ENCODE measurements at places on chromosomes 6 and 20.

- no peak for DNase-seq
These were observed 74.7 kb downstream of the CD83 start for GRCh38 chr6:14192216-14192788.

DNA sequence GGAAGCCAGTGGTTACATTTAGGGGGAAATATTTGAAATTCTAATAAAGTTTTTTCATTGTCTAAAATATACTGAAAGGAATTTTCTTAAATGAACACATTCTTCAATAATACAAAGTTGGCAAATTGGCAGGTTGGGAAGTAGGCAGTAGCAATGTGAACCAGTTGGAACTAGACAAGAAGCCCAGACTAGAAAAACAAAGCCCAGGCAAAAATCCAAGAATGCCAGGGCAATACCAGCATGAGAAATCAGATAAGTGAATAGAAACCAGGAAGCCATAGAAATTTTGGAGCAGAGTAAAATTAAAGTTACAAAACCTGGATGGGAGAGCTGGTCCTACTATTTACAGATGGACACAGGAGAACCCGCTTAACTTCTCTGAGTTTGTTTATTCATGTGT lies 52.2 kb downstream of the TPBG start:
- DNase-seq = no peak

DNA sequence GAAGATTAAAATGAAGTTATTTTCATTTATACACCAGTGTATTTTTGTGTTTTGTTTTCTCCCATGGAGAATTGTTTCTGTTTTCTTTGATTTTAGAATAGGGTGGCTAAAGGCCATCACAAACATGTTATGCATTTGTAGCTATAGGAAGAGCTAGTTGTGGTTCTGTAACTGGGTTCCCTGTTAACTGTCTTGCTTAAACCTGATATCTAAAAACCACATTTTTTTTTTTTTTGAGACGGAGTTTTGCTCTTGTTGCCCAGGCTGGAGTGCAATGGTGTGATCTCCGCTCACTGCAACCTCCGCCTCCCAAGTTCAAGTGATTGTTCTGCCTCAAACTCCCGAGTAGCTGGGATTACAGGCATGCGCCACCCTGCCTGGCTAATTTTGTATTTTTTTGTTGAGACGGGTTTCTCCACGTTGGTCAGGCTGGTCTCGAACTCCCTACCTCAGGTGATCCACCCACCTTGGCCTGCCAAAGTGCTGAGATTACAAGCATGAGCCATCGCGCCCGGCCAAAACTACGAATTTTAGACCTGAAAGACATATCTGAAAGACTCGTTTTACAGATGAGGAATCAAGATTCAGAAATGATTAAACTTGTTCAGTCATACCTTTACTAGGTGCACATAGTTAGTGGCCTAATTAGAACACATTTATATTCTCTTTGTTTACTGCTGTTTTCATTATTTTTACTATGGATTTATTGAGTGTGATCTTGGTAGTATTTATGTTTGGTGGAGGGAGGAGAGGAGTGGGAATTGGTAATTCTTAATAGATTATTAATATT lies 18.0 kb downstream of the SCAF8 start:
- no peak for DNase-seq

DNA sequence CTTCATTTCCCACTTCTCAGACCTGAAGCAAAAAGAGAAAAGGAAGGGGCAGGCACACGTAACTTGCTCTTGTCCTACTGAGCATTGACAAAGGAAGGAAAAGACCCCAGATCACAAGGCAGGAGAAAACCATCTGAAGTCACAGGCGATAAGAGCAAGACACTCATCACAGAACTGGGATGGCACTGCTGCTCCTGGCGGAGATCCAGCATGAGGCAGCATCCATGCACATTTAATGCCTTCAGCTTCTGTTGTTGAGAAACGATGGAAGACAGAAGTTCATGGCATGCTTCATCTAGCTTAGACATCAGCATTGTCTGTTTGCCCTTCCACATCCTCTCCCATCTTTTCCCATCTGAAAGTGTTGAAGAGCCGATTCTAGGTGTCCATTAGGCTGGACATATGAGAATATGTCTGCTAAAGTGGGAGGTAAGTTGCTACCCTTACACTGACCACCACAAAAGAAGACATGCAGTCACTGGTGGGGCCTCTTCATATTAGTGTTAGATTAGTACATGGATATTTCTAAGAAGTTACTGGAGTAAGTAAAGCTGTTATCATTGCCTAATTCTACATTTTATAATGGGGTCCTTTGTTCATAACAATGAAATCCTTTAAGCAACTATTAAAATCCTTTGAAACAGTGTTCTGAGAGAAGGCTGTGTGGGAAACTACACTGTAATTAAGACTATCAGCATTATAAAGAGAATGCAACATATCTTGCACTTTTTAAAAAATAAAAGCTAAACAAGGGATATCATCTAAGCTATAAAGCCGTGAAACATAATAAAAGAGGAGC lies 618.5 kb downstream of the C6orf118 start:
- no peak for DNase-seq

DNA sequence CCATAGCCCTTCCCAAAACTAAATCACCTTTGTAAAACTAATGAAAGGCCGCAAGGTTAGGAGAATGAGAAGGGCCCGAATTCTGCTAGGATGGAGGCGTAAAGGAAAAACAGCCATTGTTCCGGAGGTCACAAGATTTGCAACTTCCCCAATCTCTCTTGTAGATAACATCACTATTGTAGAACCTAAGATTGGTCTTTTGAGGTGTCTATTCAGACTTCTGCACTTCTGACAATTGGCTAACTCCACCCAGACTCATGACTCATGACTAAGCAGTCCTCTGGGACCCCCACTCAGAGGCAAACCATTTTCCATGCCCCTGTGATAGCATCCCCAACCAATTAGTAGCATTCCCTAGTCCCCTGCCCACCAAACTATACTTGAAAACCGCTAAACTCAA lies 210.5 kb upstream of the SHLD1 start:
- DNase-seq = no peak

DNA sequence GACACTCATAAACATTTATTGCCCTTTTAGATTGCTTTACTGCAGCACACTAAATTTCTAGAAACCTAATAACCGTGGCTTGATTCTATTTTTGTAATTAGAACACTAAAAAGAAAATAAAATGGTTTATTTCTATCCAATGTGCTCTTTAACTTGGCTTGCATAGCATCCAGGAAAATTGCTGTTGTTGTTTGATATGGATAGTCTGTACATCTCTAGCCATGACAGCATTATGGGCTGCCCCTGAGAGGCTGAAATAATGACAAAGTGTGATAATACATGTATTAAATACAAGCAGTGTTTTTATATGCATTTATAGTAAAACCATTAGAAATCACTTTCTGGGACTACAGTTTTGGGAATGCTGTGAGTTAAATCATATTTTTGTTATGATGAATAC lies 472.5 kb downstream of the EPM2A start:
- DNase-seq = no peak

- no peak for DNase-seq
These were observed 2.6 kb downstream of the GJA1 start for GRCh38 chr6:121437851-121438651.

DNA sequence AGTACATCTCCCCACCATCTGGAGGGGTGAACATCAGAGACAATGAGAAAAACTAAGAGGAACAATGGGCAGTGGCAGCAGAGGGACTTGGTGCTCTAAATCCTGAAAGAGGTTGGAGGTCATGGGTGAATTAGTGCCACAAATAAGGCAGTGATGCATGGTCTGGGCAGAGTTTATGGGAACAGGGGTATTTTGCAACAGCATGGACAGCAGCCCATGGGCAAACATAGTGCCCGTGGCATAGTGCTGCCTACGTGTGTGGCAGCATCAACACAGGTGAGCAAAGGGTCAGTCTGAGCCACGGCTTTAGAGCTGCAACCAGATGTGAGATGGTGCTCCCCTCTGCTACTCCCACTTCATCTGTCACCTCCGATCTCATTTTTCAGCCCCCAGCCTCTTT lies 459.1 kb upstream of the CITED2 start:
- DNase-seq = no peak

GRCh38 chr20:7579888-7580287 lies 360.4 kb downstream of the HAO1 start:
- DNase-seq = no peak

DNA sequence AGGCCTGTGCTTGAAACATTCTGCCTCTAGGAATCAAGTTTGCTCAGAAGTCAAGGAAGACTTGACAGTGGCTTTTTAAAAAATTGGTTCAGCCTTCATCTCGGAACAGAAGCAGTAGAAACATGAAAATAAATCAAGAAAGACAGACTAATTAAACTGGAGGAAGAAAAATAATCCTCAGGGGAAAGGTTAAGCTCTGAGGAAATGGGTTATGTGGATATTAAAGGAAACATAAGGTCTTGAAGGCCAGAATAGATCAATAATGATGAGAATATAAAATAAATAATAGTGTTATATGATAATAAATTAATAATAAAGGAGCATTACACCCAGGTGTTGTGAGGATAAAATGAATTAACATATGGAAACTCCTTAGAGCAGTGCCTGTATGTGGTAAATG lies 121.7 kb downstream of the GPR63 start:
- DNase-seq = no peak

DNA sequence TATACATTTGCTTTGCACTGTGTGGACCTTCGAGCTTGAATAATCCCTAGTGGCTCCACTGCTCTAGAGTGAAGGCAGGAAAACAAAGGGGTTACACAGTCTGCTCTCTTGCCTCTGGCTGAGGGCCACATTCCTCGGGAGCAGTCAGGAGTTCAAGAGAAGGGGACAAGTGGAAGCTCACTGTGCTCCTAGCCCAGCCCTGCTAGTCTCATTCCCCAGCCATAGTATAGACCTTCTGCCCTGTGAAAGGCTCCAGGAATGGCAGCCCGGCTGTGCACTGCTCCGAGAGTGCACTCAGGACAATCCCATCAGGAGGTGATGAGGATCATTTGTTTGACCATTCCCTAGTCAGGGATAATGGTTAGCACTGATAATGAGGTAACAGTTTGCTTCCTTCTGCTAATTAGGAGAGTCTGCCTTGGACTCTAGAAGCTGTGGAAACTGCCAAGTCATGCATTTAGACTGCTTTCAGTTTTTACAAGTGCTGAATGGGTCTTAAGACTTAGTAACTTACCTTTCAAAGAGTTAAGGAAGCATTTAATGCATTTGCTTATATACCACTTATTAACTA lies 8.5 kb downstream of the IYD start:
- no peak for DNase-seq

GRCh38 chr6:505374-505773 lies 113.8 kb downstream of the IRF4 start:
- no peak for DNase-seq

- no peak for DNase-seq
These were observed 17.6 kb downstream of the CD109 start for GRCh38 chr6:73713426-73714147.

- no peak for DNase-seq
These were observed 16.7 kb downstream of the BTN2A1 start for GRCh38 chr6:26474439-26474881.

GRCh38 chr6:158847786-158848185 lies 28.6 kb upstream of the EZR start:
- no peak for DNase-seq

DNA sequence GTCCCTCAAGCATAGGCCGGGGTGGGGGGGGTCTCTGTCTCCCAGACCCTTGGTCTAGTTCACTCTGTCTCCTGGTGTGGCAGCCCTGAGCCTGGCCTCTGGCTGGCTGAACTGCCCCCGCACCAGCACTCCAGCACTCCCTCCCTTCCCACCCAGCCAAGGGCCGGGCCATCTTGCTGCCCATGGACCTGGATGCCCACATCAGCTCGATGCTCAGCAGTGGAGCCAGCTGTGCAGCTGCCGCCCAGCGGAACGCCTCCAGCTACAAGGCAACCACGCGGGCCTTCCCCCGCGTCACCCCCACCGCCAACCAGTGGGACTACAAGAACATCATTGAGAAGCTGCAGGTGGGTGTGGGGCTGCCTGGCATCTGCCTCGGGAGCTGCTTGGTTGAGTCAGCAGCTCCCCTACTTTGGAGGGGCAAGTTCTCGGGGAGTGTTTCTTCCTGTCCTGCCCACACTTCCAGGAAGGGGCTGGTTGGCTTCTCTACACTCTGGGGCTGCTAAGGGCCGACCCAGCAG lies 28.4 kb downstream of the UQCC2 start:
- peak; percentile 40 for DNase-seq

DNA sequence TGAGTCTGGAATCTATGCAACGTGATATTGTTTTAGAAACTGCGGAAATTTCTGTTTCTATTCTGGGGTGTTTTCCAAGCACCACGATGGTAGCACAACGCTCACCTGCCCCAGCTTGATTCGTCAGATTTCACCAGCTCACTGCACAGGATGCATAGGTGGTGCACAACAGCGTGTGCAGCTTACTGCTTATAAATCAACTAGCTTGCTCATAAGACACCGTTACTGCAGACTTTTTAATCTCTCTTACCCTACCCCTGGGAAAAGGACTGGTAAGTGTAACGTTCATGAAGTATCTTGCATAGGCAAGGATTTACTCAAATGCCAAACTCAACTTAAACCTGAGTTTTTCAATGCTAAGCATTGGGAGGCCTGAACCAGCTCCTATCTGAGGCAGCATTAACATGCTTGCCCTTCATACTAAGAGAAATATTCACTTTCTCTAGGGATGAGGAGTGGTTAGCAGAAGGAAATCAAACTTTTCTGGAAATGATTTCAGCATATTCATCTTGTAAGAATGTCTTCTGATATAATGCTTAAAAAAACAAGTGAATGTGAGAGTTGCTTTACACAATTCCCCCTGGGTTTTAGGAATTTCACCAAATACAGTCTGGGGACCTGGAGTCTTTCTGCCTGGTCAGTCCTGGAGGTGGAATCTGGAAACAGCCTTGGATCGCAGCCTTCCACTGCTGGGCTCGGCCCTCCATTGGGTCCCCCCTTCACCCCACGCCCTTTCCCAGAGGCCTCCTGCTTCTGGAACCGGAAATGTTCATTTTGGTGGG lies 100.6 kb downstream of the DACT2 start:
- DNase-seq = no peak

DNA sequence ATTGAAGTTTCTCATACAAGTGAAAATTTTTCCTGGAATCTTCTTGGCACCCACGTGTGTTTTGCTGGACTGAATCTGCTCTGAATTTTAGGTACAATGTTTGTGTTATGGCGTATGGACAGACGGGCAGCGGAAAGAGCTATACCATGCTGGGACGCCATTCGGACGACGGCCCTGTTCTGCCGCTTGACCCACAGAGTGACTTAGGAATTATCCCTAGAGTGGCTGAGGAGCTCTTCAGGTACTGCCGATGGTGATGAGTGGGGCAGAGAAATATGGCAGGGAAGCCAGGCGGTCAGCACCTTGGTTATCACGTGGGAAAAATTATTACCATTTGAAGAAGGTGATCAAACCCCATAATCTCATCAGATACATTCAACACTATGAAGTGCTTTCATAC lies 36.3 kb downstream of the KIF25 start:
- DNase-seq = no peak

GRCh38 chr6:20693466-20694063 lies 159.3 kb downstream of the CDKAL1 start:
- DNase-seq = no peak

DNA sequence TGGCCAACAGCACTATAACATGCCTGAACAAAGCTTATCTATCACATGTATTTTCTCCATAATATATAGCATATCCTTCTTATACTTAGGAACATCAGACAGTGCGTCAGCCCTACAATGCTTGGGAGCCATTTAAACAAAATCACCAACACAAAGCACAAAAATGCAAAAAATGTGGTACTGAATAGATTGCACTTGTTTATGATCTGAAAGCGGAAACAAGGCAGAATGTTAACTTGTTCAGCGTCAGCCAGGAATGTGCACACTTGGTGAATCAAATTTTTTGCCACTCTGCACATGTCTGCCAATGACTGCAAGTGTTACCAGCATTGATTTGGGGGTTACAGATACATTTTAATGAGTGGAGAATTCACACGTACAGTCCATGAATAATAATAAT lies 14.8 kb downstream of the SLC35A1 start:
- no peak for DNase-seq

GRCh38 chr20:24164360-24164759 lies 175.8 kb upstream of the GGTLC1 start:
- peak; percentile 12 for DNase-seq
